ENCODE measurements at places on chromosomes 7 and 10.

DNA sequence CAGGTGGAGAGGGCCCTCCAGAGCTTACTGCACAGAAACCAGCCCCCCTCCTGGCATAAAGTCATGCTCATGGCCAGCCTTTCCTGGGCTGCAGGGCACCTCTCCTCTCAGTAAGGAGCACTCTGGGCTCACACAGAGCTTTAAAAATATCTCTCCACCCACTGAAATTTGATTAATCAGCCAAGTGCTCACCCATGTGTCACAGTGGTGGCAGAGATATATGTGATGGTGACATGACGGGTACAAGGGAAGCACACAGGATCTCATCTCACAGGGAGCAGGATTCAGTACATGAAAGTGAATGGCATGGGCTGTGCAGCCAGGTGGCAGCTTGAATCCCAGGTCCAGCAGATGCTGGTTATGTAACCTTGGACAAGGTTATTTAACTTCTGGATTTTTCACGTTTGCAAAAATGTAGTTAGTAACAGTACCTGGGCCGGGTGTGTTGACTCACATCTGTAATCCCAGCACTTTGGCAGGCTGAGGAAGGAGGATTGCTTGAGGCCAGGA lies 144.8 kb downstream of the CALN1 start:
- H3K4me3 ChIP-seq: no peak overlapping the region
- DNase-seq: no peak
- no peaks in the 10 kb centered on the region for H3K36me3 ChIP-seq
- no peak overlapping the region for H3K27ac ChIP-seq
- H3K4me1 ChIP-seq: no peaks in the 10 kb centered on the region

DNA sequence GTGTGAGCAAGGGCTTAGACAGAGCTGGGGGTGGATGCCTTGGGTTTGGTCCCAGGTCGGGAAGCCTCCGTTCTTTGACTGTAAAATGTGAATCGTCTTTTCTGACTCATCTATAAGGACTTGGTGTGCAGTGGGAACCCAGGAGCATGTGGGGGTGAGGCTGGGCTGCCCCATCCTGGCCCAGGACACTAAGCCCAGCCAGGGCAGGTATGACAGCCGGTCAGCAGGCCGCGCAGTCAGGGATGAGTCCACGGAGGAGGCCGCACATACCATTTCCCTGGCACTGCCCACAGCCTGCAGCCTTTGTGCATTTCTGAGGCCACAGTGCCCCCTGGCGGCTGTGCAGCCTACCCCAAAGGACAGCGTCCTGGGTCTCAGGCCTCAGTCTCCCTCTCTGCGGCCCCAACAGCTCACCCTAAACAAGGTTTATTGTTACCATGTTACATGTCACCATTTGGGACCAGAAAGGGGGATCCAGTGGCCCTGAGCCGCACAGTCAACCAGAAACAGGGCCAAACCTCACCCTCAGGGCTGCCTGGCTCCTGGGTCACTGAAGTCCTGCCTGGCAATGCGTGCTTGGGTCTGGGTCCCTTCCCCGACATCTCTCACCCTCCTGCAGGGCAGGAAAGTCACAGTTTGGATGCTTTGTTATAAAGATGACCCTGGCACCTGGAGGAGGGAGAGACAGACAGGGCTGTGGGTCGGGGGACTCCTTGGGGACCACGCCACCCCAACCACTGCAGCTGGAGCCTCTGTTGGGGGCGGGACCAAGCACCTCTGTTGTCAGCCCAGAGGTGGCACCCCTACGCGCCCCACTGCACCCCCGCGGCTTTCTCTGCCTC lies 14.4 kb upstream of the SH2B2 start:
- no peak overlapping the region for H3K4me3 ChIP-seq
- no peaks in the 10 kb centered on the region for H3K27me3 ChIP-seq
- H3K27ac ChIP-seq: no peak overlapping the region
- peaks cover 12% of the 10 kb centered on the region for H3K4me1 ChIP-seq
- no peaks in the 10 kb centered on the region for H3K36me3 ChIP-seq
- DNase-seq: peak; percentile 81

DNA sequence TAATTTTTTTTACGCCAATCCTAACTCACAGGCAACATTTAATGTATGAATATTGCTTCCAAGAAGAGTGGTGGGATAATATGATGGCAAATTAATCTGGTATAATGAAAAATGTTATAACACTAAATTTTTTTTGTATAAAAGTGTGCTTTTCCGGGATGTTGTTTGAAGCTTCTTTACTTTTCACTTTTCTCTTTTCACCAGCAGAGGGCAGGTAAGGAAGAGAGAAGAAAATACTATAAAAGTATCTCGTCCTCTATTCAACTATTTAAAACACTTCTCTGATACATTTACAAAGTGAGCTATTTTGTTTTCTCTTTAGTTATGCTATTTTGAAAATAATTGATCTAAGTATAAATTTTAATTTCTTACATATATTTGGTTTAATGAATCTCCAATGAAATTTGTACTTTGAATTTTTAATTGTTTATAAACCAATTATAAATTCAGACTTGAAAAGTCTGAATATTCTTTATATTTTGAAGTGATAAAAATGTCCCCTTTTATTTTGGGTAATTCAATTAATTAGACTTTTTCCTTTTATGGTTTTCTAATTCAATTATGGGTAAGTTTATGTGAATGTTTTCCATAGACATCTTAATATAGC lies 20.7 kb upstream of the CFTR start:
- no peaks in the 10 kb centered on the region for H3K36me3 ChIP-seq
- no peak overlapping the region for H3K27ac ChIP-seq
- H3K4me1 ChIP-seq: no peaks in the 10 kb centered on the region
- DNase-seq: peak; percentile 44

DNA sequence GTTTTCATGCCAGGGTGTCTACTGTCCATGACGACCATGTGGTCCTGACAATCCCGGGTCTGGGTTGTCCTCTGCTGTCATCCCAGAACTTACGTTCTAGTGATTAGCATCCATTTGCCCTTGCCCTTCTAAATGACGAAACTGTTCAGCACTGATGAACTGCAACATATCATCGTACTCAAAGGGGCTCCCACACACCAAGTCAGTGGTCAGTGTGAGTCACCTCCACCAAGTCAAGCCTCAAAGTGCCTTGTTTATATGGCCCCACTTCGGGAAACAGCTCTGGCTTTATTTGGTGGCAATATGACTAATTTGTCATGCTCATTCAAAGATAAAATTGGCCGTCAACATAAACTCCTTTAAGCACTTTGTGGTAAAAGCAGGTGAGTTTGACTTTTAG lies 110.7 kb downstream of the FRMD4A start:
- no peak overlapping the region for H3K4me3 ChIP-seq
- peaks cover 3% of the 10 kb centered on the region for H3K4me1 ChIP-seq
- DNase-seq: peak; percentile 13
- no peak overlapping the region for H3K27ac ChIP-seq

DNA sequence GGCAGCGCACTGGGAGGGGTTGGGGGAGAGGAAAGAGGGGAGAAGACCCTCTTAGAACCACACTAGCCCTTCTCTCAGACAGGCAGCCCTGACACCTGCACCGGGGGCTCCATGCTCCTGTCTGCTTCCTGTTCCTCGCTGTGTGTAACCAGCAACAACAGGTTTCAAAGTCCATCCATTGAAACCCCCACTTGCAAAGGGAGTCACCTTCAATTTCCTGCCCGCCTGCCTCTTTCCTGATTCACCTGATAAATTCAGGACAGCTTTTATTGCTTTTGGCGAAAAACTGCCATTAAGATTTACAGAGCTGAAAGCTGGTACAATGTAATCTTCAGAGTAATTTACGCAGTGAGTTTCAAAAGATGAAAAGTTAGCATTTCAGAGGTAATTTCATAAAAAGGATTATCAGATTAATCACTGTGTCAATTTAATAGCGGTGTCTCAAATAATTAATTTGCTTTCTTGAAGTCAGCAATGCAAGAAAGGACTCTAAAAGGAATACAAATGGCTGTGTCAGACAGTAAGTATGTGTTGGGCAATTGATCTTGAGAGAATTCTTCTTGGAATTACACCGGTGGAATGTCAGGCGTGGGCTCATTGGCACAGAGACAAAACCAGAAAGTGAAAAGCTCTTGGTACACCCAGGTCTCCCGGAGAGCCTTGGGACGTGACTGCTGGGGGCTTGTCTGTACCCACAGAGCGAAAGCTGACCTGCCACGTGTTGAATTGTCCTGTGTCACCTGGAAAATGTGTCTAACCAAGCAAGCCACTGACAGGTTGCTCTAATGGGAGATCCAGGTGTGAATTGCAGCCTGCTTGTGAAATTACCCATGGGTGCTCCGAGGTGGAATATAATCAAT lies 60.7 kb downstream of the TMEM209 start:
- no peak overlapping the region for H3K27ac ChIP-seq
- H3K36me3 ChIP-seq: peaks cover 5% of the 10 kb centered on the region
- DNase-seq: peak; percentile 58
- H3K4me1 ChIP-seq: peaks cover 19% of the 10 kb centered on the region

- H3K36me3 ChIP-seq: no peaks in the 10 kb centered on the region
- H3K4me3 ChIP-seq: no peak overlapping the region
- no peak for DNase-seq
- peaks cover 19% of the 10 kb centered on the region for H3K4me1 ChIP-seq
- no peaks in the 10 kb centered on the region for H3K27me3 ChIP-seq
Measured at GRCh38 chr7:106779877-106780276, 85.2 kb upstream of the PIK3CG start.

GRCh38 chr10:104447331-104447730 lies 93.7 kb downstream of the CFAP58 start:
- no peaks in the 10 kb centered on the region for H3K27me3 ChIP-seq
- H3K36me3 ChIP-seq: no peaks in the 10 kb centered on the region
- H3K4me3 ChIP-seq: no peak overlapping the region

DNA sequence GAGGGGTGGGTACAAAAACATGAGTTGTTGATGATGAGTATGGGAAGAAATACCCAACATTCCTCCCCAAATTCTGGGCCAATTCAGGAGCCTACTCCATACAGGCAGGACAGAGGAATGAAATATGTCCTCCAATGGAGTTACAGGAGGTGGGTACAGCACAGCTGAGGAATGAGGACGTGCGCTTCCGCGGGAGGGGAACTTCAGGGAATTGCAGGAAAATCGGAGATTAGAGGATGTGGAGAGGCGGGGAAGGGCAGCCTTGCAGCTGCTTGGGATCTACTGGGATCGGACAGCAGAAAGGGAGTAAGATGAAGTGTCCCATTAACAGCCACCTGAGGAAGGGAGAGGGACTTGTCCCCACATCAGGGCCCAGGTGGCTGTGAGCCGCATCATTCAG lies 50.2 kb downstream of the PDIA4 start:
- no peak for DNase-seq
- H3K36me3 ChIP-seq: no peaks in the 10 kb centered on the region
- no peak overlapping the region for H3K4me3 ChIP-seq

DNA sequence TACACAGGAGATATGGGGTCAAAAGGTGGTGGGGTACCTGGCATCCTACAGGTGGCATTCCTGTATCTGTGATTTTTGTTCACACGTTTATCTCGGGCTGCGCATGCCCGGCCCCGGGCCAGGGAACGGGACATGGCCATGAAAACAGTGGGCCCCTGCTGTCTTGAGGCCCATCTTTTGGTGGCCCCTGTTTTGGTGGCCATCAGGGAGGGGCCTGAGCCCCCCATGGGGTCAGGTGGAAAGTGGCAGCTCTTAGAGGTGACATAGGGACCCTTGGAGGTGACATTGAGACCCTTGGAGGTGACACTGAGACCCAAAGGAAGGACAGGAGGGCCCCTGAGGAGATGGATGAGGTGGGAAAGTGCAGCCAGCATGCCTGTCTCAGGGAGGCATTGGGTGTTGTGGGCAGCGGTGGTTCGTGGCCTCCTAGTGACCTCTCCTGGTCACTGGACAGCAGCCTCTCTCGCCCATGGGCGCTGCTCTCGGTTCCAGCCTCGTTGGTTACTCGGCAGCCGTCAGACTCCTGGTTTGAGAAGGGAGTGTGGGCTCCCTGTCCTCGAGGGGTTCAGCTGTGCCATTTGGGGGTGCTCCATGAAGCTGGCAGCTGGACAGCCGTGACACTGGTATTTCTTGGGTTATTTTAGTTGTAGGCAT lies 39.9 kb downstream of the INPP5A start:
- no peak overlapping the region for H3K27ac ChIP-seq
- peaks cover 2% of the 10 kb centered on the region for H3K27me3 ChIP-seq
- no peak for DNase-seq
- H3K4me3 ChIP-seq: no peak overlapping the region
- H3K36me3 ChIP-seq: no peaks in the 10 kb centered on the region

GRCh38 chr7:27198138-27198841 lies 1.6 kb downstream of the HOXA13 start:
- DNase-seq: no peak
- H3K36me3 ChIP-seq: no peaks in the 10 kb centered on the region
- H3K4me1 ChIP-seq: no peaks in the 10 kb centered on the region
- H3K4me3 ChIP-seq: no peak overlapping the region

- no peak overlapping the region for H3K4me3 ChIP-seq
- peaks cover 5% of the 10 kb centered on the region for H3K36me3 ChIP-seq
- DNase-seq: no peak
- H3K4me1 ChIP-seq: no peaks in the 10 kb centered on the region
Measured at GRCh38 chr7:150797661-150798060, 2.5 kb downstream of the TMEM176B start.

DNA sequence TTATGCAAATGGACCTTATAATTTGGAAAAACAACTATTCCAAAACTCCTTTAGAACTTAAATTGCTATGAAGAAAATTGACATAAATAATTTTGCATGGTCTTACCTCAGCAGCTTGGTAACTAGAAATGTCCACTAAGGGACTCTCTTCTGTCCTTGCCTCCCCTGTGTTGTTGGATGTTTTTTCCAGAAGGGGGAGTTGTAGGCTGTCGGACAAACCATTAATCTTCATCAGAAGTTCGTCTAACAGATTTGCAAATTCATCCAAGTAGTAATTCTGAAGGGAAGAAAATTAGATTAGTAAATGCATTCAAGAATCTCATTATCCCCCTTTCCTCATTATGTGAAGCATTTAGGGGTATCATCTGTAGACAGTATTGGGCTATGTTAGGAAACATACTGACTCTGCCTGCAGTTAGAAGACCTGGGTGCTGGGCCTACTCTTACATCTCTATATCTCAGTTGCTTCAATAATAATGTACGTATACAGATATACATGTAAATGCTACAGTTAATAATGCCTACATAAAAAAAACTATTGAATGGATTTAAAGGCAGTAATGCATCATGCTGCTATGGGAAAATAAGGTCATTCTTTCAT lies 155.6 kb downstream of the PKD1L1 start:
- DNase-seq: no peak
- H3K27me3 ChIP-seq: no peaks in the 10 kb centered on the region
- no peak overlapping the region for H3K27ac ChIP-seq
- no peaks in the 10 kb centered on the region for H3K36me3 ChIP-seq
- peaks cover 10% of the 10 kb centered on the region for H3K4me1 ChIP-seq
- H3K4me3 ChIP-seq: no peak overlapping the region

GRCh38 chr7:145481985-145482384 lies 634.6 kb upstream of the CNTNAP2 start:
- no peak overlapping the region for H3K4me3 ChIP-seq
- H3K4me1 ChIP-seq: no peaks in the 10 kb centered on the region
- H3K36me3 ChIP-seq: no peaks in the 10 kb centered on the region

DNA sequence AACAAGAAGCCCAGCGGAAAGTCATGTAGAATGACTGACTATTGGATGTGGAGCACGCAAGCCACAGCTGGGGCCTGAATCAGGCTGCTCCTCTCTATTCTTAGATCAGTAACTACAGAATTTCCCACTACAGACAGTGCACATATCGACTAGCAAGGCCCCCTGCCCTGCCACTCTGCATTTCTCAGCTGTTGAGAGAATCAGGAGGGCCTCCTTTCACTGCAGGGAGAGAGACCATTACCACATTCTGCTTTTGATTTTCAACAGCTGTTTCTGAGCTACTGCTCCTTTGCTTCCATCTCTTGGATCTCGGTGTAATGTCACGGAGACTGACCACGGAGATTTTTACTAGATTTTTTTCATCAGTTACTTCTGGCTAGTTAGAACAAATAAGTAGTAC lies 73.8 kb downstream of the PON1 start:
- H3K27me3 ChIP-seq: peaks cover 2% of the 10 kb centered on the region
- no peaks in the 10 kb centered on the region for H3K4me1 ChIP-seq
- H3K4me3 ChIP-seq: no peak overlapping the region
- no peak for DNase-seq
- H3K36me3 ChIP-seq: no peaks in the 10 kb centered on the region
